NCI-H774 (cell line): ENCODE measurements at places on chromosomes 2 and 18.
A peak's percentile ranks its signal among the peaks of the same experiment; 100 is the strongest.

GRCh38 chr2:237157780-237158102, 72.1 kb downstream of the COPS8 start:
- no peak for DNase-seq

DNA sequence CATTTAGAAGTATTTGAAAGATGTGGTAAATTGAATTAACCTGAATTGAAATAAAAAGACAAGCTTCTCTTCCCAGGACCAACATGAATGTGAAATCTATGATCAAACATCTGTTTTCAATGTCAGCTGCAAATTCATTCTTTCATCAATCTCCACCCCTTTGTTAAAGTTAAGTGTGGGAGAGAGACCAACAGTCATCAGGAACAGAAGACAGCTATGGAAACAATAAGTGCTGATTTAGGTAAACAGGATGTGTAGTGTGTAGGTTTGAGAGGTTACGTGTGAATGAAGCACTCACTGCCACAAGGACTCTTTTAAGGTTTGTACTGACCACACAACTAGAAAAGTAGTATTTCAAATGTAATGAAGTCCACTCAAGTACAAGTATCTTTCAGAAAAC, 1659.8 kb upstream of the CELF4 start:
- no peak for DNase-seq

DNA sequence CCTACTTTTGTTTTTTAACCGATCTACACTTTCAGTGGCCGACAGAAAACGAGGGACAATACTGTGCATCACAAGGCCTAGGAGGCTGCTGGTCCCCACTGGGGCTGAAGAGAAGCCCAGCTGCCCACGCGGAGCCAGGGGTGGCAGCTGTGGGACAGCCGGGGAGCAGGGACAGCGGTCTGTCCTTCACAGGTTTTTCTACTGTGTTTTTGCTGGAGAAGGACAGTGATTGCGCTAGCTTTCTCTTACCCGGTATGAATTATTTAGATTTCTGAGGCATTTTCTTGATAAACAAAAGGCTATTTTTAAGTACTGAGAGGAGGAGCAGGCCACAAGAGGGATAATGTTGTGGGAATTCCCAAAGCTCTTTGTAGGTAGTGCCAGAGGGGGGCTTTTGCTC, 219.8 kb downstream of the ATAD2B start:
- no peak for DNase-seq

- DNase-seq = no peak
Measured at GRCh38 chr2:223959688-223960087, 2.4 kb downstream of the MRPL44 start.

DNA sequence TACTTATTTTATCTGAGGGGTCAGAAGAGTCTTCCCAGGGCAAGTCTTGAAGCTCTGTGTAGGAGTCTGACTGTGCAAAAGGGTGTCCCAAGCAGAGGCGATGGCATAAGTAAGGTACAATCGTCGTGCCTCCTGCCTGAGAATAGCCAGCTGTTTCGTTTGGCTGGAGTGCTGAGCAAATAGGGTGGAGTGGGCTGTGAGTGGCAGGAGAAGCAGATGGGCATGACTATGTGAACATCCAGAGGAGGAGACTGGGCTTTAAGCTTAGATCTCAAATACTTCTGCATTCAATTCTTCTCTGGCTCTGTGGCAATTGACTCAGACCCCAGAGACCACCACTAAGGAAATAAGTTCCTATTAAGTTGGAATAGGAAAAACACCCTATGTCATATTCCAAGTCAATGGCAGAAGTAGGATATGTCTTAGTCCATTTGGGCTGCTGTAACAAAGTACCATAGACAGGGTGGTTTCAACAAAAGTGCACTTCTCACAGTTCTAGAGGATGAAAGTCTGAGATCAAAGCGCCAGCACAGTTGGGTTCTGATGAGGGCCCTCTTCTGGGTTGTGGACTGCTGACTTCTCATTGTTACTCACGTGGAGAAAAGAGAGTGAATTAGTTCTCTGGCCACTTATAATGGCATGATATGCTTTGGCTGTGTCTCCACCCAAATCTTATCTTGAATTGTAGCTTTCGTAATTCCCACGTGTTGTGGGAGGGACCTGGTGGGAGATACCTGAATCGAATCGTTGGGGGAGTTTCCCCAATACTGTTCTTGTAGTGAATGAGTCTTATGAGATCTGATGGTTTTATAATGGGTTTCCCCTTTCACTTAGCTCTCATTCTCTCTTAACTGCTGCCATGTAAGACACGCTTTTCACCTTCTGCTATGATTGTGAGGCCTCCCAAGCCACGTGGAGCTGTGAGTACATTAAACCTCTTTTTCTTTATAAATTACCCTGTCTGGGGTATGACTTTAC, 120.2 kb downstream of the LPIN1 start:
- DNase-seq = peak; percentile 44

GRCh38 chr2:11288431-11288830, 56.0 kb downstream of the ROCK2 start:
- DNase-seq = no peak

- DNase-seq = no peak
Measured at GRCh38 chr2:168913495-168913894, 12.4 kb downstream of the G6PC2 start.

DNA sequence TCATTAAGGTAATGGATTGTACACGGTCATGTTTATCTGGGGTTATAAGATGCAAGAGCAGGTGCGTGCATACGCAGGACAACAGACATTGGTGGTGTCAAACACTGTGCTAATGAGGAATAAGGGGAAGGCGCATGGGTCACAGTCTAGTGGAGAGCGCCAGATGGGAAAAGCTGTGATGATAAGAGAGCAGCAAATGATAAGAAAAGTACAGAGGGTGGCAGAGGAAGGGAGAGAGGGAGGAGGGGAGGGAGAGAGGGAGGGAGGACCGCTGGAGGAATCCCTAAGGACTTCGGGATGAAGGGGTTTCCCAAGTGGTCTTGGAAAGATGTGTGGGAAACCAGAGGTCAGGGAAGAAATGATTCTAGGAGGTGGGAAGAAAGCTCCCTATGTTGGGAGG, 2.9 kb downstream of the TNFRSF11A start:
- DNase-seq = peak; percentile 6

GRCh38 chr18:2847317-2848246, 776 bp downstream of the EMILIN2 start:
- DNase-seq = no peak

DNA sequence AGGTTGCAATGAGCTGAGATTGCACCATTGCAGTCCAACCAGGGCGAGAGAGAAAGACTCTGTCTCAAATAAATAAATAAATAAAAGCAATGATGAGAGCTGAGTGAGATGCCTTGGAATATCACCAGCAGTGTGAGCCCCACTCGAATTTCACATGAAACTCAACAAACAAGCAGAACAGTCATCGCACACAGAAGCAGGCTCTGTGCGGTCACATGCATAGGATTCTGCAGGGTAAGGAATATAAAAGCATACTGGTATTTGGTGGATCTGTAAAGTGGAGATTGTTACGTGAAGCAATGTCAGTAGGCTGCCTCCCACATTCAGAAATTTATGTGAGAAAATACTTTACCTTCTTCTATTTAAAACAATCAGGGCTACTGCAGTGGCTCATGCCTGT, 18.0 kb upstream of the AP1S3 start:
- no peak for DNase-seq

- DNase-seq = no peak
Measured at GRCh38 chr2:203759690-203760365, 53.4 kb downstream of the CD28 start.

DNA sequence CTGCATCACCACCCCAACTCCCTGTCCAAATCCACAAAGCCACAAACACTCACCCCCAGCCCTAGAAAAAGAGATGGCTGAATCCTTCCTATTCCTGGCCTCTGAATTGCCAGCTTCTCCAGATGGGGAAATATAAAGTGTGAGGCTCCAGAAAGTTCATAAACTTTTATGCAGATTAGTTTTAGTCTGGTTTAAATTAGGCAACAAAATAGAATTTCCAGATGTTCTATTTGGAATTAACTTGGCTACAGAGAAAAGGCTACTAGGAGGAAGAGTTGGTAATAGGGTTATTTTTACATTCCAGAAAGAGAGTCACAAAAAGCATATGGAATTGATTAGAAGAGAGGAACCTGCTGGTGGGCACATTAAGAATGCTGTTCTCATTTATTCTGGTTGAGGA, 56.0 kb downstream of the EN1 start:
- DNase-seq = no peak

DNA sequence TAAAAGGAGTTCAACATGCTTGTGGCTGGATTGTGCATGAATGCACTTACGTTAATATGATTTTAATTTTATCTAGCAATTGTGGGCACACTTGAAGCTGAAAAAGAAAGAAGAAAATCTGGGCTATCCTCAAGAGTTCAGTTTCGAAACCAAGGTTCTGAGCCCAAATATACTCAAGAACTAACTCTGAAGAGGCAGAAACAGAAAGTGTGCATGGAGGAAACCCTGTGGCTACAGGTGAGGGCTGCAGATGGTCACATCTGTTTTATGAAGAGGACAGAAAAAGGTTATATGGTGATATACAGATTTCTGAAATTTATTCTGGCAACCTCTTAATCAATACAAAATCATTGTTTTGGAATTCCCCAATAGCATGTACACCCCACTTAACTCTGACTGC, 57.3 kb downstream of the ITGA6 start:
- no peak for DNase-seq

GRCh38 chr2:148725564-148725963, 81.0 kb downstream of the EPC2 start:
- no peak for DNase-seq

DNA sequence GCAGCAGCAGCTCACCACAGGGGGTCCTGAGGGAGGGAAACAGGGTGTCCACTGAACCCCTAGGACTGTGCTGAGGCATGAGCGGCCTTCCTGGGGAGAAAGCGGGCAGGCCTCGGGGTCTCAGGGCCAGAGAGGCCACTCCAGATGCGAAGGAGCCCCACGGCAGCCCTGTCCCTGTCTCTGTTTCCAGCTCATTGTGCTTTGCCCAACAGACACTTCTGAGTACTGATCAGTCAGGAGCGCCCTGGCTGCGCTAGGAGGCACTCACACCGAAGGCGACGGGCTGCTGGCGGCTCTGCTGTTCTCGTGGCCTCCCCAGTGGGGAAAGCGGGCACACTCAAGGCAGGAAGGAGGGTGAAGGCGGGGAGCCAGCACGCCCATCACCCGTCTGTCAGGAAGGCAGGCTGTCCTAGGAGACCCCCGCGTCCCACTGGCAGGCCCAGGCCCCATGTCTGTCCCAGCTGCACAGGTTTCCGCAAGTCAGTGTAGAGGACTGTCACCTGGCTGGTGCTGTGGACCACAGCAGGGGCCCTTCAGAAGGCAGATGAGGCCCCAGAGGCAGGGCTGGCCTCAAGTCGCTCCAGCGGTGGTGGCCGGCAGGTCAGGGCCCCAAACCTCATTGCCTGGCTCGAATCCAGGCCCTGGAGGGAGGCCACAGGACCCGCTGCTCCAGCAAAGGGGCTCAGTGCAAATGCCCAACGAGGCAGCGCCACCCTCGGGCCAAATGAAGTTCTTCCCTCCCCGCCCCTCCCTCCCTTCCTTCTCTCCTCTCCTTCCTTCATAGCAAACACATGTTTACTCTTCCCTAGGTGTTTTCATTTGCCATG, 6.8 kb downstream of the ESPNL start:
- no peak for DNase-seq

- DNase-seq = no peak
Measured at GRCh38 chr18:990197-990596, 85.5 kb downstream of the ADCYAP1 start.

- DNase-seq = no peak
Measured at GRCh38 chr2:225637259-225637658, 237.7 kb downstream of the NYAP2 start.

DNA sequence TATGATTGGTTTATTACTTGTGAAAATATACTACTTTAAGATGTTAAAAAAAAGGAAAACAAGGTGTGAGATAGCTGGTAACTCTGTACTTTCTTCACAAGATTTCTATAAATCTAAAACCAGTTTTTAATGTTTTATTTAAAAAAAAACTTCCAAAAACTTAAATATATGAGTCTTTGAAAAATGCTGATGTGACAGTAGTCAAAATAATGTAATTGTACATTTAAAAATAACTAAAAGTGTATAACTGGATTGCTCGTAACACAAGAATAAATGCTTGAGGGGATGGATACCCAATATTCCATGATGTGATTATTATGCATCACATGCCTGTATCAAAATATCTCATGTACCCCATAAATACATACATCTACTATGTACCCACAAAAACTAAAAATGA, 464.9 kb downstream of the NYAP2 start:
- DNase-seq = no peak

DNA sequence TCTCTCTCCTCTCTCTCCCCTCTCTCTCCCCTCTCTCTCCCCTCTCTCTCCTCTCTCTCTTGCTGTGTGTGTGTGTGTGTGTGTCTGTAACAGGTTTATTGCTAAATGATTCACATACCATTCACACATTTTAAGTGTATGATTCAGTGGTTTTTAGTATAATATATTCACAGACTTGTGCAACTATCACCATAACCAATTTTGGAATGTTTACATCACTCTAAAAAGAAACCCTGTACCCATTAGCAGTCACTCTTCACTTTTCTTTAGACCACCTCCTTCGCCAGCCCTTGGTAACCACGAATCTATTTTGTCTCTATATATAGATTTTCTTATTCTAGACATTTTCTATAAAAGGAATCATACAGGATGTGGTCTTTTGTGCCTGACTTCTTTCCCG, 11.4 kb downstream of the THNSL2 start:
- DNase-seq = no peak

DNA sequence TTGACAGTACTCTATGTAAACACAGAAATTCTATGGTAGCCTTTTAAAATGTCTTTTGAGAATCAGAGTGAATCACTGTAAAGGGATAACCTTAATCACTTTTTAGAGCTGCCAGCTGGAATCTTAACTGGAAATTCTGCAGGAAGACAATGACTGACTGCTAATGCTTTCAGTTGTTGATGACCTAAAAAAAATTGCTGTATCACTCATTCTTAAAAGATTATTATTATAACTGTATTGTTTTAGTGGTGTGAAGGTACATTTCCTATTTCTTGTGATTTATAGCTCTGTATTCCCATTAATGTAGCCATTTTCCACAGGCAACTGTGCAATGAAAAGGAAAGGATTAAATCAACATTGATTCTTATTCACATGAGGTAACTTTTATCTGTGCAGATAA, 260.5 kb downstream of the CALCRL start:
- no peak for DNase-seq

GRCh38 chr2:11945139-11946126, 199.0 kb downstream of the LPIN1 start:
- no peak for DNase-seq

- DNase-seq = no peak
Measured at GRCh38 chr2:235312571-235312970, 181.3 kb upstream of the AGAP1 start.

DNA sequence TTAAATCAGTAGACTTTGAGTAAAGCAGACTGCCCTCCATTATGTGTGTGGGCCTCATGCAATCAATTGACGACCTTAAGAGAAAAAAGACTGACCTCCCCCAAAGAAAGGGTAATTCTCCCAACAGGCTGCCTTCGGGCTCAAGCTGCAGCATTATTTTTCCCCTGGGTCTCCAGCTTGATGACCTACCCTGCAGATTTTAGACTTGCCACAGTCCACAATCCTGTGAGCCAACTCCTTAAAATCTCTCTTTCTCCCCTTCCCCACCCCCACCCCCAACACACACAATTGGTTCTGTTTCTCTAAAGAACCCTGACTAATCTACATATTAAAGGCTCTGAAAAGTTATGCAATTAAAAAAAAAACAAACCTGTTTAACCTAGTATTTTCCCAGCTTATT, 89.4 kb downstream of the RNF152 start:
- DNase-seq = no peak
